ENCODE measurements at places on chromosomes 12 and 14.

GRCh38 chr14:27427796-27428195, 830.0 kb upstream of the NOVA1 start:
- DNase-seq = no peak

GRCh38 chr12:52910248-52910883, 5.5 kb upstream of the KRT8 start:
- DNase-seq = no peak

DNA sequence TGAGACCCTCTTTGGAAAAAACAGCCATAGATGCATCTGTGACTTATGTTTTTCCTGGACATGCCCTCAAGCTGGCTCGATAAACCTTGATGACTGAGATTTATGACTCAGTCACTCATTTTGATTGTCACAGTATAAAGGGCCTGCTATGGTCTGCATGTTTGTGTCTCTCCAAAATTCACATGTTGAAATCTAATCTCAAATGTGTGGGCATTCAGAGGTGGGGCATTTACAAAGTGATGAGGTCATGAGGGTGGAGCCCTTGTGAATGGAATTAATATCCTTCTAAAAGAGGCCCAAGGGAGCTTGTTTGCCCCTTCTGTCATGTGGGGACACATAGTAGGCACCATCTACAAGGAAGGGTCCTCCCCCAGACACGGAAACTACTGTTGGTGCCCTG, 372.9 kb downstream of the APAF1 start:
- DNase-seq = no peak

DNA sequence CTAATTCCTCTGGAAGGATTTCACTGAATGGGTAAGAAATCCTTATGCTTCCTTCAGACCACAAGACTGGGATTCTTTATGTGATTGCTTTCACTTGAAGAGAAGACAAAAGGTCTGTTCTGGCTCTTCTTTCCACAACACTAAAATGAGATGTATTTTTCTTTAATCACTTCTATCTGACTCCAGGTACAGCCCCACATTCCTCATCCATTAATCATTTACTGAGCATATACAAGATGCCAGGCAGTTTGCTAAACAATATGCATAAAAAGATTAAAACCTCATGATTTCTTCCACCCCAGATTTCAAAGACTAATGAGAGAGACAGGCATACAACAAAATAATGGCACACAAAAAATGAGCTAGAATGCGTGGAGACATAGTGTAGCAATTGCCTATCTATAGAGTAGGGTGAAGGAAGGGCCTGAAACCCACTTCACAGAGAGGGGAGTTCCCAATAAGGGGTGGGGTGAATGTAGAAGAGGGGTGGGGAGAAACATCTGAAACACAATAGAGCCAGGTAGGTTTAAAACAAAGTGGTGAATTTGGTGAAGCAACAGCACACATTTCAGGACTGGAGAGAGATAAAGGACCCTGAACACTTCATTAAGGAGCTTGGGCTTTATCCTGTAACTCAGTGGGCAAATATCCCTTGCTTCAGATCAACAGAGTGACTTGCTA, 65.1 kb upstream of the PRB2 start:
- no peak for DNase-seq

DNA sequence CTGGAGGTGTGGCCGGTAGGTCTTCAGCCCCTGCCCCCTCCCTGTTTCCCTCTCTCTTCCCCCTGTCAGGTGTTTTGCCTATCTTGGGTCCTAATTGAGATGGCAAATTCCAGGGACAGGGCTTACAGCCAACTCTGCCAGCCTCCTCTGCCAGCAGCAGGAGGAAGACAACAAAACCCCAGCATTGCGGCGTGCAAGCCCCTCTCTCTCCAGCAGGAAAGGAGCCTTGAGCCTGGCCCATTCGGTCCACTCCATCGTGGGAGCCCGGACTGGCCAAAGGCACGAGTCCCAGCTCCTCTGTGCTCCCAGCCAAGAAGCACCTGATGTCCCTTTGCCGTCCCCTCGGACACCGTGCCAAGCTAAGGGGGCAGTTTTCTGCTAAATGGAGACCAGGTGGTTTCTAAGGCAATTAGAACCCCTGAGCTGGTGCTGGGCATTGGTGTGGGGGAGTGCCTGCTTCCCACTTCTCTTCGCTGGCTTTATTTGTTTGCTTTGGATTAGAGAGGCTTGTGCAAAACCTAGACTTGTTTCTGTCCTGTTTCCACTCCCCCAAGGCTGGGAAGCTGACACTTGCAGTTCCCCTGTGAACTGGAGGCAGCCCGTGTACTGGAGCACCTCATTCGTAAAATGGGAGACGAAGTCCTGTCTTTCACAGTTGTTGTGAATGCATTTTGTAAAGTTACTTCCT, 57.1 kb upstream of the LHX5 start:
- no peak for DNase-seq

GRCh38 chr12:11486623-11487444, 91.5 kb upstream of the PRB2 start:
- DNase-seq = peak; percentile 88

DNA sequence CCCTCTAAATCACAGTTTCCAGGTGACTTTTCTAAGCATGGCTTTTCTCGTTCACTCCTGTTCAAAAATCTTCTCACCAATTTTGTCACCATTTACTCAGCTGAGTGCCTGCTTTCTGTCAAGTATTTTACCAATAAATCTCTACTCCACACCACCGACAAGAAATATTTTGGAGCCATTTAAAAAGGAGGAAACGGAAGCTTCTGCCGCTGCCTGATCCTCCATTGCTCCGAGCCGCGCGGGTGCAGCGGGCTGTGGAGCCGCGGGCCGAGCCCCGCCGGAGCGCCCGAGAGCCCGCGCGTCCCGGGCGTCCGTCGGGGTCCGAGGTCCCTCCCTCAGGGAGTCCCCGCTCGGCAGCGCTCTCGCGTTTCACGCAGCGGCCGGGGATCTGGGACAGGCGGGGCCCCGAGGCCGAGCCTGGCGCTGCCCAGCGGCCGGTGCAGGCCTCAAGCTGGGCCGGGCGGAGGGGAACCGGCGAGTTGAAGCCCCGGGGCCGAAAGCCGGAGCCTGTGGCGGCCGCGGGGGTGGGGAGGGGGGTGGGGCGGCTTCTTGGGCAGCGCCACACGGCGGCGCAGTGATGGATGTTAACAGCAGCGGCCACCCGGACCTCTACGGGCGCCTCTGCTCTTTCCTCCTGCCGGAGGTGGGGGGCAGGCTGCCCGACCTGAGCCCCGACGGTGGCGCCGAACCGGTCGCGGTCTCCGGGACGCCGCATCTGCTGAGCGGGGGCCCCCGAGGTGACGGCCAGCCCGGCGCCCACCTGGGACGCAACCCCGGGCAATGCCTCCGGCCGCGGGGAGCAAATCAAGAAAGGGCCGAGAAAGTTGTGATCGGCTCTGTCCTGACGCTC, 1.1 kb upstream of the HEBP1 start:
- peak; percentile 20 for DNase-seq

GRCh38 chr12:121849665-121850064, 9.0 kb downstream of the HPD start:
- no peak for DNase-seq

GRCh38 chr14:20632831-20633691, 8.4 kb downstream of the OR6S1 start:
- peak; percentile 93 for DNase-seq

DNA sequence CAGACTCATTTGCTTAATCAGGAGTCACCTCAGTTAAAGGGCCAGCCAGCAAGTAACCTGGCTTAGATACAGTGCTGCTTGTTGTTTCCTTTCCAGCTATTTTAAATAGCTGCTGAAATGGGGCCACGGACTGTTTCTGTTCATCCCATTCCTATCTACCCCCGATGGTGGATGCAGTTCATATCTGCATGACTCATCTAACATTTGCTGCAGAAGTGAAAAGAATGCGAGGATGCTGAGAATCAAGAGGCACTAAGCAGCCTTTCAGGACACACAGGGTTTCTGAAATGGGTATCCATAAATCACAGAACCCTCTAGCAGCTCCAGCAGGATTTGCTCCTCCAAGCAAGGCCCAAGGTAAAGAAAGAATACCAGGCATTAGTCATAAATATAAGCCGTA, 60.2 kb upstream of the RTRAF start:
- DNase-seq = no peak

- peak; percentile 60 for DNase-seq
Observed at GRCh38 chr14:24481622-24482324, 26.3 kb downstream of the CMA1 start.

DNA sequence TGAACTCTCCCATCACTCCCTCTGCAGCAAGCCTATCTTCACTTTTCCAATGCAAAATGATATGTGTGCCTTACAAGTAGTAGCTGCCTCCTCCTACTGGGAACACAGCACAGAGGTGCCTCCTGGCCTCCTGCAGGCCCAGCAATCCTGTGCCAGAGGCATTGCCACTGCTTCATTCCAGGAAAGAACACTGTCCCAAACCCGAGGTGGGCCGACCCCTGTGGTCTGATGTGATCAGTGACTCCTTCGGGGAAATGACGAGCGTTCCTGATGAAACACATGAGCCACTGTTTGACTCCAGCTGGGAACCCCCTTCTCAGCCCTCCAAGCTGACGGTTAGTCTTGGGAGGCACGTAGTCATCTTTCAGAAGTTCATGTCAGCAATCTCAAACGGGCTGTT, 19.5 kb downstream of the PSMC1 start:
- no peak for DNase-seq

- no peak for DNase-seq
Observed at GRCh38 chr12:179131-179884, 34.6 kb downstream of the SLC6A12 start.

- no peak for DNase-seq
Observed at GRCh38 chr12:79360936-79361335, 329.8 kb downstream of the PAWR start.

DNA sequence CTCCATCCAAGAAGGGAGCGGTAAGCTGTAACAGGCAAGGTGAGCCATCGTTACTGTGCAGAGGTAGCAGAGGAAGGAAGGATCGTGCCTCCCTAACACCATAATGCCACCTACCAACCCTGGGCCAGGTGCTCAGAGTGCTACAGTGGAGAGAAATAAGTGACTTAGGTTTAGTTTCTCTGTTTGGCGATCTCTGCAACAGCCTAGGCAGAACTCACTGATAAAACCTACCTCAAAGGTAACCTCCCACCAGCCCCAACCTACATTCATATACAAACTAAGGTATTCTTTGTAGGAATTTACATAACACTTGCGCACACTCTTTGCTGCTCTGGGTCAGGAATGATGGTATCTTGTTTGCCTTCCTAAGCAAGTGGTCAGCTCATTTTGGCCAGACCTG, 93.4 kb upstream of the TMEM132D start:
- no peak for DNase-seq

DNA sequence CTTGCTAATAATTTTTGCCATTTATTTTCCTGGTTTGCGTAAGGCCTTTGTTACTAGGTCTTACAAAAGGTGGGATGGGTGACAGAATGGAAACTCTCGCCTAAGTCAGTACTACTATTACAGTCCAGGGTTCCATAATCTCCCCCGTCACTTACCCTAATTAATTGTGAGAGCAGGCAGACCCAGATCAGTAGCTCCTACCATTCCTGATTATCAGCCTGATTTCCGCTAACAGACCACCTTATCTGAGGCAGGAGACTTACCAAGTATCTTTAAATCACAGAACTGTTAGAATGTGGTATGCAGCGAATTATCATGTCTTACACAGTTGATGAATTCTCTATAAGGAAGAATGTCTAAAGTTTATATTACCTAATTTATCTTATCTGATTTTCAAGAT, 234.7 kb downstream of the FOXN3 start:
- no peak for DNase-seq

DNA sequence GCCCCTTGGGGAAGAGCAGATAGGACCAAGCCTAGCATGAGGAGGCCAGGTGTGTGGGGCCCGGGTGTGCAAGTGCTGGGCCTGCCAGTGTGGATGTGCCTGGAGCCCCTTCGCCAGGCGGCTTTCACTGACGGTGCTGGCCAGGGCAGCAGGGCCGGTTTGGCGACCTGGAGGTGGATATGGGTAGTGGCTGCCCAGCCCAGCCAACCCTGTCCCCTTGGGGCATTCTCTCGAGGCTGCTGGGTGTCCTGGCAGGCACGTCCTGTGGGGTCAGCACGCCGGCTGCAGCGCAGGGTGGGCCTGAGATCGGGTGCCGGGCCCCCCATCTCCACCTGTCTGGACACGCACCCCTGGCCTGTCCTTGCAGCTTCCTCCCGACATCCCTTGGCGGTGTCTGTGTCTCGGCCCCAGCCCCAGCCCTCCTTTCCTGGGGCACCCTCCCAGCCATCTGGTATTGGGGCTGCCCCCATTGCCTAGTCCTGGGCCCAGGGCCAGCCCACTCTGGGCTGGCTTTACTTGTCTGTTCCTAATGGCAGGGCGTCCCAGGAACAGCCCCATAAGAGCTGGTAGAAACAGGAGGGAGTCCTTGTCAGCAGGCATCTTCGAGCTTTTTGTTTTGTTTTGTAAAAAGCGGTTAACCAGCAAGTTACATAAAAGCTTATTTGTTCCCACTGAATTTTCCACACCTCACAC, 7.2 kb upstream of the CRIP2 start:
- DNase-seq = no peak

DNA sequence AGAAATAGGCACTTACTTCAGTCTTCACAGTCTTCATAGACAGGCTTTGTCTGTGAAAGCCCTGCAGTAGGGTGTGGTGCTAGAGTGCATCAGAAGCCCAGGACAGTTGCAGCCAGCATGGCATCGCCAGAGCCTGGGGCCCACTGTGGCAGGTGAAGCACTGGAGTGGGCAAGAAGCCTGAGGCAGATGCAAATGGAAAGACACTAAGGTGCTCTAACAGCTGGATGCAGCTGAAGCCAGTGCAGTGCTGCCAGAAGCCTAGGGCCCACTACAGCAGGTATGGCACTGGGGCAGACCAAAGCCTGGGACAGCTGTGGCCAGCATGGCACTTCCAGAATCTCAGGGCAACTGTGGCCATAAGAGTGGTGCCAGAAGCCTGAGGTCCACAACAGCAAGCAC, 358.6 kb downstream of the SYT1 start:
- no peak for DNase-seq

DNA sequence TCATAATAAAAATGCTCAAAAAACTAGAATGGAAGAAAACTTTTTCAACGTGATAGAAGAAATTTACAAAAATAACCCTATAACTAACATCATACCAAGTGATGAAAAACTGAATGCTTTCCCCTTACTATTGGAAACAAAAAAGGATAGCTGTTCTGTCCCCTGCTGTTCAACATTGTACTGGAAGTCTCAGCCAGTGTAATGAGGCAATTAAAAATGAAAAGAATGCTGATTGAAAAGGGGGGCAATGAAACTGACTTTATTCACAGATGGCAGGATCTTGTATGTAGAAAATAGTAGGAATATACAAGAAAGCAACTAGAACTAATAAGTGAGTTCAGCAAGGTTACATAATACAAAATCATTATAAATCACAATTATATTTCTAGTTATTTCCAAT, 337.9 kb upstream of the KITLG start:
- DNase-seq = no peak

DNA sequence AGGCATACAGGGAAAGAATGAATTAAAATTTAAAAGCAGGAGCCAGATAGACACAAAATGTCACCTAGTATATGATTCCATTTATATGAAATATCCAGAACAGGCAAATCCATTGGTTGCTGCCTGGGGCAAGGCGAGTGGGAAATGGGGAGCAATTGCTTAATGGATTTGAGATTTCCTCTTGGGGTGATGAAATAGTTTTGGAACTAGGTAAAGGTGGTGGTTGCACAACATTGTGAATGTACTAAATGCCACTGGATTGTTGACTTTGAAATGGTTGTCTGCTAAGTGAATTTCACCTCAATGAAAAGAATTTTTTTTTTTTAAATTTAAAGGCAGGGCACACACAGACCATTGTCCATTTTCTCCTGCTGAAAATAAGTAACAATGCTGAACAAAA, 61.9 kb downstream of the ABCC9 start:
- no peak for DNase-seq

GRCh38 chr14:71246539-71246938, 339.3 kb downstream of the PCNX1 start:
- DNase-seq = no peak
